Aorta (tissue), 5 donors: ENCODE measurements at places on chromosomes 1 and 21. TPM values are rescaled to one million over a fixed set of nuclear protein-coding genes. Genes with fewer than 3 reads are reported as not detected.

- DNase-seq, result no peak
Observed at GRCh38 chr1:37259019-37259418, 215.4 kb upstream of the ZC3H12A start.

- DNase-seq, result no peak
Observed at GRCh38 chr1:47941609-47942239, 55.5 kb downstream of the TRABD2B start.

DNA sequence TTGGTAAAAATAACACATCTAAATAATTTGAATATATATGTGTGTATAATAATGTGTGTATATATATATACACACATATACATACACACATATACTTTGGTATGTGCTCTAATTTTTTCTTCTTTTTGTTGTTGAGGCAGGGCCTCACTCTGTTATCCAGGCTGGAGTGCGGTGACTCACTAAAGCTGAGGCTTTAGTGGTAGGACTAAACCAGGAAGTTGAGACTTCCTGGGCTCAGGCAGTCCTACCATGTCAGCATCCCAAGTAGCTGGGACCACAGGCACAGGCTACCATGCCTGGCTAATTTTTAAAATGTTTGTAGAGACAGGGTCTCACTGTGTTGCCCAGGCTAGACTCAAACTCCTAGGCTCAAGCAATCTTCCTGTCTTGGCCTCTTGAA is 46.7 kb upstream of the CXADR start:
- no peak for DNase-seq

DNA sequence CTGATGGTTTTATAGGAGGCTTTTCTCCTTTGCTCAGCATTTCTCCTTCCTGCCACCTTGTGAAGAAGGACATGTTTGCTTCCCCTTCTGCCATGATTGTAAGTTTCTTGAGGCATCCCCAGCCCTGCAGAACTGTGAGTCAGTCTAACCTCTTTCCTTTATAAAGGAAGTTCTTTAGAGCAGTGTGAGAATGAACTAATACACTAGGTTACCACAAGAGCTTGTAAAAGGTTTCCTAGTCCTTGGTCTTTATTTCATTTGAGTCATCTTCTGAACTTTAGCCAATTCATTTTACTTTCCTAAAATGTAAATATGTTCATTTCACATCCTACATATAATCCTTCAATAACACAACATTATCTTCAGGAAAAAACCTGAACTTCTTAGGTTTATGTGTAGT is 365.3 kb downstream of the HHIPL2 start:
- DNase-seq, result no peak

DNA sequence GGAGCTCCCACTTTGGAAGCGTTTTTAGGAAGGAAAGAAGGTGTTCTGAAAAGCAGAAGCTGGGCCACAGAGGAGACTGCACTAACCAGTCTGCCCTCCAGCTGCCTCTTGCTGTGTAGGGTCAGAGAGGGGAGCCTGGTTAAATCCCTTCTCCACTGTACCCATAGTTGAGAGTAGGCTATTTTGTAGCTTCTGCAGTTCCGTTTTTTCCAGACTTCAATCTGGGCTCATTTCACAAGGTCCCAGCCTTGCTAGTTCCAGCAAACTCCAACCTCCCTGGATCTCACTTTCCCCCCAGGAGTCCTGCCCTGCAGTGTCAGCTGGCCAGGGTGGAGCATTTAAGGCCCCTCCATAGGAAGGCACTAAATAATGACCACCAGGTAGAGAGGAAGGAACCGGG is 11.0 kb downstream of the TNN start:
- DNase-seq, result no peak

DNA sequence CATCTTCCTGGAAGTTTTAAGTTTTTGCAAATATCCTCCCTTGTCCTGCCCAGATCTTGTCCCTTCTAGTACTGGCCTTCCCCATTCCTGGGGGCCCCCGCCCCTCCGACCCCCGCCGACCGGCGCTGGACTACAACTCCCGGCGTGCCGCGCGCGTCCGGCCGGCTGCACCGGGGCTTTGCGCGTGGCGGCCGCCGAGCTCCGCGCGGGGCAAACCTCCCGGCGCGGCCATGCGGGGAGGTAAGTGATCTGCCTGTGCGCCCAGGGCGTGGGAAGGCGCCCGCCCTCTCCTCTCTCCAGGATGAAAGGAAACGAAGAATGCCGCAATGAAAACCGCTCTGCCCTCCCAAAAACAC is 3.2 kb upstream of the SAMD13 start:
- peak; percentile 72 for DNase-seq

DNA sequence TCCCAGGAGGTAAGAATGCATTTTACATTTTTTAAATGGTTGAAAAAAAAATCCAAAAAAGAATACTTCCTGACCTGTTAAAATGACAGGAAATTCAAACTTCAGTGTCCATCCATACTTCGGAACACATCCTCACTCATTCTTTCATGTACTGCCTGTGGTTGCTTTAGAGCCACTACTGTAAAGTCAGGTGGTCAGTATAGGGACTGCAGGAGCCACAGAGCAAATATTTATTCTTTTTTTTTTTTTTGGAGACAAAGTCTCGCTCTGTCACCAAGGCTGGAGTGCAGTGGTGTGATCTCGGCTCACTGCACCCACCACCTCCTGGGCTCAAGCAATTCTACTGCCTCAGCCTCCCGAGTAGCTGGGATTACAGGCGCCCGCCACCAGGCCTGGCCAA is 124.7 kb downstream of the CLIC6 start:
- DNase-seq, result no peak

ATP13A2 gene
- total RNA-seq, result 28.0 TPM

- no peak for DNase-seq
Observed at GRCh38 chr1:96087719-96088118, 633.9 kb upstream of the PTBP2 start.
